Stimulated activated CD8-positive, alpha-beta memory T cell treated with anti-CD3 and anti-CD28 coated beads, Interleukin-2, amount 100 ng/mL, for 1 hour (primary cell): ENCODE measurements at places on chromosomes 13 and 19.

GRCh38 chr13:20814224-20814910, 40.6 kb upstream of the EEF1AKMT1 start:
- no peak for DNase-seq

GRCh38 chr19:33406521-33407139, 33.1 kb downstream of the CEBPG start:
- DNase-seq: peak; percentile 49

- no peak for DNase-seq
Measured at GRCh38 chr13:29832761-29833298, 17.6 kb downstream of the UBL3 start.

- DNase-seq: no peak
Measured at GRCh38 chr19:18501351-18501750, 20.5 kb downstream of the ELL start.

- DNase-seq: no peak
Measured at GRCh38 chr19:45676851-45677263, 8.8 kb downstream of the GIPR start.

DNA sequence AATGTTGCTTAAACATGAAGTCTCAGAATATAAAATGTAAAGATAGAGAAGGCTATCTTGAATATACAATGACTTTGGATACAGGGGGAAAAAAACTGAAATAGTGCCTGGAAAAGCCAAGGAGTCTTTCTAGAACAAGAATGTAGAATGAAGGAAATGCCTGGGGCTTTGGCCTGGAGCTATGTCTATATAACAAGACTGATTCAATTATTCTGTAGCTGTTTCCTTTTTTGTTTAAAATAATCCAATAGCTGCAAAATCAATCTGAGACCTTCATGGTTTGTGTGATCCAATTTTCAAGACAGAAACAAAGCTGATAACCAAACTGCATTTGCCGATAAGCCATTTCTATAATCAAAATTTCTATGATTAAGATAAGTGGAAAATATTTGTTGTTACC, 530.9 kb upstream of the NBEA start:
- DNase-seq: no peak

- no peak for DNase-seq
Measured at GRCh38 chr13:49444524-49445395, 686 bp downstream of the SETDB2 start.

- DNase-seq: peak; percentile 65
Measured at GRCh38 chr19:46728693-46729339, 11.9 kb upstream of the PRKD2 start.

GRCh38 chr19:23972161-23972560, 57.5 kb downstream of the ZNF726 start:
- DNase-seq: no peak

- no peak for DNase-seq
Measured at GRCh38 chr13:54004026-54004699, 975.5 kb downstream of the OLFM4 start.

DNA sequence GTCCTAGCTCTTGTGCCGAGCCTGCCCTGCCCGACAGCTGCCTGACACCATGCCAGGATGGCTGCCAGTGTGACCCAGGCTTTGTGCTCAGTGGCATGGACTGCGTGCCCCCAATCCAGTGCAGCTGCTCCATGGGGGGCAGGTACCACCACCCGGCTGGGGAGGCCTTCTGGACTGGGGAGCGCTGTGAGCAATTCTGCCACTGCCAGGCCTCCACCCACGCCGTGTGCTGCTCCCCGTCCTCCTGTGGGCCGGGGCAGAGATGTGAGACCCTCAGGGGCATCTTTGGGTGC, 9.4 kb upstream of the FXYD3 start:
- DNase-seq: no peak

DNA sequence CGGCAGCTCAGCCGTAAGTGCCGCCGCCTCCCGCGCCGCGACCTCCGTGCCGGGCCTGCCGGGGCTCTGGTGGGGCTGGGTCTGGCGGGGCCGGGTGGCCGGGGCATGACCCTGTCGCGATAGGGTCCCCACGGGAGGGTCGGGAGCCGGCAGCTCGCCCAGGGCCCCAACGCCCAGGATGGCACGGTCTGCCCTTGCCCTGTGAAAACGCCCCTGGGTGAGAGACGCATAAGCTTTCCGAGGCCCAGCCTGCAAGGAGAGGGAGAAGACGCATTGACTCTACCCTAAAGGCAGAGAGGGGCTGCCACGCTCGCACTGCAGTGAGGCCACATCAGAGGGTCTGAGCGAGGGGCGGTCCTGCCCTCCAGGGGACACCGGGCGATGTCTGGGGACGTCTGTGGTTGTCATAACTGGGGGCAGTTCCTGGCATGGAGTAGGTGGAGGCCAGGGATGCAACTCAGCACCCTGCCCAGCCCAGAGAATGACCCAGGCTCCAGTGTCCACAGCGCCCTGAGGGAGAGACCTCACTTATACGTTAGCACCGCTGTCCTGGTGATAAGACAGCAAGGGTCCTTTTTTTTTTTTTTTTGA, 539 bp downstream of the ZNF554 start:
- no peak for DNase-seq

- no peak for DNase-seq
Measured at GRCh38 chr13:36959456-36960116, 39.5 kb upstream of the SMAD9 start.

GRCh38 chr19:57047743-57048142, 72.0 kb upstream of the USP29 start:
- no peak for DNase-seq

DNA sequence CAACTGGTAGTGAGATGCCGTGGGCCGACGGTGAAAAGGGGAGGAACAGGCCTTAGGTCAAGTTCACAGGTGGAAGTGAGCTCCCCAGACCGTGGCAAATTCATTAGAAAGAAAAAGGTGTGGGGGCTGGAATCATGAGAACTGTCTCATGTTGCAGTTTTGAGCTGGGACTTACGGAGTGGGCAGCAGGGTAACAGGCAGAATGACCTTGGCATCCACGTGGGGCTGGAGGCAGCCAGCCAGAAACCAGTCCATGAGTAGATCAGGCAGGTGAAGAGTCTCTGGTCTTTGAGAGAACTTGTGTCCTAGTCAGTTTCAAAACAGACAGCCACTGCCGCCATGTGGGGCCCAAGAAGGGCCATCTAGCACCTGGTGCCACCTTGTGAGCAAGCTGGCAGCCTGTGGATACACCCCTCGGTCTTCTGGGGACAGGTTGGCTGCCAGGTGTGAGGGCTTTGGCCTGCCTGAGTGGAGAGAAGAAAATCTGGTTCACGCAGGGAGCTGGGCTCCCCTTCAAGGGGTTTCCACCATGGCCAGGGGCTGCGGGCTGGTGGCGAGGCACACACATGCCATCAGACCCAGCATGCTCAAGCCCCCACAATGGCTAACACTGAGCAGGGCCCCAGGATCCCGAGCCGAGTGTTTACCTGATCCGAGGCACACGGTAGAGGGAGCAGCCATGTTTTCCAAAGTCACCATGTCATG, 23.9 kb downstream of the TSSK6 start:
- no peak for DNase-seq

DNA sequence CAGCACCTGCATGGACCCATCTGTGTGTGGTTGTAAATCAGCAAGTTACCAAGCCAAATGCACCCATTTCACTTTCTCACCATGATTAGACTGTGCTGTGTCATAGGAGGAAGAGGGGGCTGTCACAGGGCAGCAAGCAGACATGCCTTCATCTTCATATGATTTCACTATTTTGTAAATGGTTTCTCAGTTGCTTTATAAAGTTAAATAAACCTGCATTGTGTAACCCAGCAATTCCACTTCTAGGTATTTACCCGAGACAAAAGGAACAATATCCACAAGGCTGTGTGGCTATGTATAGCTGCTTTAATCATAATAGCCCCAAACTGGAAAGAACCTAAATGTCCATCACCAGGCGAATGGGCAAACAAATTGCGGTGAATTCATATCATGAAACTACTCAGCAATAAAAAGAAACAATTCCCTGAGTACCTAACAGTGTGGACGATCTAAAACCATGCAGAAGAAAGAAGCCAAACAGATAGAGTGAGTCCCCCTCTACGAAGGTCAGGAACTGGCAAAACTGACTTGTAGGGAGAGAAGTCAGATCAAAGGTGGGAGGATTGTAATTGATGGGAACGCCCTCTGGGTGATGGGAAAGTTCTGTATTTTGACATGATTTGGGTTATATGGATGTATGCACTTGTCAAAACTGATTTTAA, 185.4 kb downstream of the COL4A1 start:
- DNase-seq: no peak

DNA sequence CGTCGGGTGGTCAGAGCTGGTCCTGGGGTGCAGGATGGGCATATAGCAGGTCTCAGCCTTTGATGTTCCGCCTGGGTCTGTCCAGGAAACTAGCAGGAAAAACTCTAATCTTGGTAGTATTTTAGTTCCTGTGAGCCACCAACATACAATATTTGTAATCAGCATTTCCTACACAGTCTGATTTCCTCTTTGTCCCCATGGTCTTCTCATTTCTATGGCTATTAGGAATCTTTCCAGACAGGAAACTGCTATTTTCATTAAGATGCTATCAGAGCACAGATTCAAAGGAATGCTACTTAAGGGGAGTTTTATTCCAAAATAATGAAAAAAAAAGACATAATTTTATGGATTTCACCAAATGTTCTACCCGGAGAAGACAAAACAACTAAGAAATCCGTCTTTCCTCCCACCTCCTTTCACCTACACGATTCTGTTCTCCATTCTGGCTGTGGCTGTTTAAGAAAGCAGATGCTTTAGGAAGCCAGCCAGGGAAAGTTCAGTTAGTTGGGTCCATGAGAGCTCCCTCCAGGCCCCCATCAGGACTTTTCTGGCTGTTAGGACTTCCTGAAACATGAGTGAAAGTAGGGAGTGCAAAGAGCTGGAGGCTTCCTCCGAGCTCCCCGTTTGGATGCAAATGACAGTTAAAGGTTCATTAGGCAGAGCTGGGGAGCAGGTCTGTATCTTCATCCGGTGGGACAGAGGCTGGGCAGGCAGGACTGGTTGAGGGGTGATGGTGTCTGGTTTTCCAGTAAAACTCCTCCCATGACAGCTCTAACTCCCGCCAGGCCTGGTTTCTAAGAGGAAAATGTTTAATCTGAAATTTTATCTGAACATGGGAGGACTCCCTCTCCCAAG, 36.3 kb downstream of the SHISA2 start:
- DNase-seq: no peak

- no peak for DNase-seq
Measured at GRCh38 chr13:109725995-109726637, 60.3 kb downstream of the IRS2 start.

- DNase-seq: peak; percentile 47
Measured at GRCh38 chr13:51286135-51287002, 53.1 kb upstream of the SERPINE3 start.

- DNase-seq: no peak
Measured at GRCh38 chr13:94731028-94731427, 18.7 kb upstream of the SOX21 start.

- DNase-seq: no peak
Measured at GRCh38 chr19:18558604-18559003, 934 bp downstream of the KXD1 start.

- no peak for DNase-seq
Measured at GRCh38 chr19:39927076-39927475, 7.4 kb downstream of the FCGBP start.

DNA sequence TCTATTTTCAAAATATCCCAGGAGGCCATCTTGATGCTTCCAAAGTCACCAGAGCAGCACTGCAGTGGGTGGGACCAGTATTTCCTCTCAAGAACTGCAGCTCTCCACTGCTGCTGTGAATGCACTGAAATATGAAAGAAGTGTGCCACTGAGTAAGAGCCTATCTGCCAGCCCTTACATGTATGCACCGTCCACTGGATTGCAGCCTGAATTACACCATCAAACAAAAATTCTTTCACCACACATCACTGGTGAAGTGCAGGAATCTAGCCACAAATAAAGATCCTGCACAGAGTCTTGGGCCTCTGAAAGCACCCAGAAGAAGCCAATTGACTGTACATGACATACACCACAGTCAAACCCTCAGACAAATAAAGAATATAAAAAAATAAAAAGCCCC, 249.0 kb downstream of the LHFPL6 start:
- no peak for DNase-seq

DNA sequence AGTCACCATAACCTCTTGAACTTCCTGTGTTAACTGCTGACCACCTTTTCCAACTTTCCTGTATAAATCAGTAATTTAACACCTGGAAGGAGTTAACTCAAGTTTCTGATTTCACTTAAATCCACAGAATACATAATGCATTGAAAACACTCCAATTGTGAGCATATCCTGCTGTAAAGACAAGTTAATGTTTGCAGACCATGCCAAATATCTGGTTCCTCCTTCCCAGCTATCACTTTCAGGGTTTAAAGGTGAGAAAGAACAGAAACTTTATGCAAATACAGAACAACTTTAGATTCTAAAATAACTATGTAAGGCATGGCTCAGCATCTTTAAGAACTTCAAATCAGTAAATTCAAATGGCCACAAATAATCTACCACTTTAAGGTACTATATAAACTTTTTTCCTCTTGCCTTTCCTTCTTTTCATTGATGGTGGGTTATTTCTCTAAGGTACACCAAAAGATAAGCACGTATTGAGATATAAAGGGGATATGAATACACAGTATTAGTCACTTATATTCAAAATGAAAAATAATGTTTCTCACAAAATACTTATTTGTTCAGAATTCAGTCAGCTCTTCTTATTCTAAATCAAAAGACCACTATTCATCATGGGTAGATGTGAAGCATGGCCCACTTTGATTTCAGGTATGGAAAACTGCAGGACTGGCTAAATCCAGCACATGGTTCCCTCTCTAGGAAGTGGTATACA, 6.6 kb upstream of the TPTE2 start:
- DNase-seq: no peak

GRCh38 chr13:51726446-51727193, 77.3 kb downstream of the DHRS12 start:
- DNase-seq: no peak

GRCh38 chr13:47901441-47901840, 99.6 kb downstream of the SUCLA2 start:
- no peak for DNase-seq

GRCh38 chr13:45670189-45670885, 31.8 kb upstream of the CBY2 start:
- DNase-seq: no peak
